HepG2 (cell line): ENCODE measurements at places on chromosomes 1 and 21. TPM values are rescaled to one million over a fixed set of nuclear protein-coding genes. Genes with fewer than 3 reads are reported as not detected.

MYOC gene
- total RNA-seq: not detected in 2 replicates

RXFP4 gene
- 0.38 TPM in 1 of 2 replicates, not detected in the other for total RNA-seq

LIPI gene
- not detected in 2 replicates for total RNA-seq

ERVH48-1 gene
- total RNA-seq: not detected in 2 replicates

HSPA6 gene
- not detected in 2 replicates for total RNA-seq

FLG2 gene
- not detected in 2 replicates for total RNA-seq

HS2ST1 gene
- total RNA-seq: 51.2 and 58.7 TPM in 2 replicates

C4BPA gene
- total RNA-seq: 18.7 and 32.1 TPM in 2 replicates

RGS8 gene
- not detected in 2 replicates for total RNA-seq

FNDC5 gene
- total RNA-seq: 1.6 and 3.1 TPM in 2 replicates

IKBKE gene
- total RNA-seq: 4.0 and 5.8 TPM in 2 replicates

GUCA2B gene
- total RNA-seq: not detected in 2 replicates
